ENCODE measurements at places on chromosomes 4 and X.

DNA sequence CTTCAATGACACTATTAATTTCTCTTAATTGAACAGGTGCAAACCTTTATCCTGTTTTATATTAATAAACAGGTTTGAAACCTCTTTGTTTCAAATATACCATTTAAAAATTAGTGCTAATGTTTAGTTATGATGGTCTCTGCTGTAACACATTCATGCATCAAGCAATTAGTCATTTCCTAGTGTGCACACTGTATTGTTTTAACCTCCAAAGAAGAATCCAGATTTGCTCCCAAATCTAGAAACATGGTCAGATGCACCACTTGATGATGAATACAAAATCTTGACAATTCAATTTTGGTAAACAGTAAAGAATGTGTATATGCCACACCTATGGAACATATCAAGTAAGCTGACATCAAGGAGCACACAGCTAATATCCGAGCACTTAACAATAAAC is 157.1 kb downstream of the TRIML1 start:
- H3K4me3 ChIP-seq: no peak overlapping the region
- no peaks in the 10 kb centered on the region for H3K4me1 ChIP-seq
- peaks cover 2% of the 10 kb centered on the region for H3K36me3 ChIP-seq

DNA sequence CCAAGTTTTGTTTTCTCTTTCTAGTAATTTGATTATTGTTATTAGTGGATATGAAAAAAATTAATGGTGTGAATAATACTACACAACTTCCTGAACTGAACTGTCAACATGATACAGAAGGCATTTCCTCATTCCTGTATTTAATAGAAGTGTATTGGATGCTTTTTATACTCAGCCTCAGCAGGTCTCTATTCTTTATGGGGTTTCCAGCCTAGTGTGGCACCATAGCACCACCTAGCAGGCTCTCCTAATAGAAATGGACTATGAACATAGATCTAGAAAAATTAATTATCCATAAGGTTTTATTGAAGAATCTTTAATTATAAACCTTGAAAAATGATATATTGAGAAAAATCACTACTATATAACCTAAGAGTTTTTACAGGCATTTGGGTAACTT is 52.4 kb downstream of the GLRB start:
- H3K27me3 ChIP-seq: no peaks in the 10 kb centered on the region
- no peak overlapping the region for H3K27ac ChIP-seq
- H3K4me3 ChIP-seq: no peak overlapping the region
- H3K4me1 ChIP-seq: no peaks in the 10 kb centered on the region
- no peaks in the 10 kb centered on the region for H3K36me3 ChIP-seq

DNA sequence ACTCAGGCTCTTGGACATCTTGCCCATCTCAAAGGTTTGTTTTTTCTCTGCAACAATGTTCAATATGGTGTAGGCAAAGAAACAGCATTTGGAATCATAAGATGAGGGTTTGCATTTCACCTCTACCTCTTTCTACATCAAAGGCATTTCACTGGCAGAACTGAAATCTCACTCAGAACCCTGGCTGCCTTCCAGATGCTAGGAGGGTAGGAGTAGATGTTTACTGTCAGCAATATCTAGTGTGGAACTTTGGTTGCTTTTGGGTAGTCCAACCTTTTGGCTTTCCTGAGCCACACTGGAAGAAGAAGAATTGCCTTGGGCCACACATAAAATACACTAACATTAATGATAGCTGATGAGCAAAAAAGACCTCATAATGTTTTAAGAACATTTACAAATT is 297.0 kb upstream of the KLF3 start:
- H3K27ac ChIP-seq: no peak overlapping the region
- H3K4me3 ChIP-seq: no peak overlapping the region

GRCh38 chr4:87060957-87061356 is 126.1 kb downstream of the AFF1 start:
- peak overlapping the region; percentile 78 for H3K27ac ChIP-seq
- H3K36me3 ChIP-seq: peaks cover 18% of the 10 kb centered on the region
- no peaks in the 10 kb centered on the region for H3K27me3 ChIP-seq

DNA sequence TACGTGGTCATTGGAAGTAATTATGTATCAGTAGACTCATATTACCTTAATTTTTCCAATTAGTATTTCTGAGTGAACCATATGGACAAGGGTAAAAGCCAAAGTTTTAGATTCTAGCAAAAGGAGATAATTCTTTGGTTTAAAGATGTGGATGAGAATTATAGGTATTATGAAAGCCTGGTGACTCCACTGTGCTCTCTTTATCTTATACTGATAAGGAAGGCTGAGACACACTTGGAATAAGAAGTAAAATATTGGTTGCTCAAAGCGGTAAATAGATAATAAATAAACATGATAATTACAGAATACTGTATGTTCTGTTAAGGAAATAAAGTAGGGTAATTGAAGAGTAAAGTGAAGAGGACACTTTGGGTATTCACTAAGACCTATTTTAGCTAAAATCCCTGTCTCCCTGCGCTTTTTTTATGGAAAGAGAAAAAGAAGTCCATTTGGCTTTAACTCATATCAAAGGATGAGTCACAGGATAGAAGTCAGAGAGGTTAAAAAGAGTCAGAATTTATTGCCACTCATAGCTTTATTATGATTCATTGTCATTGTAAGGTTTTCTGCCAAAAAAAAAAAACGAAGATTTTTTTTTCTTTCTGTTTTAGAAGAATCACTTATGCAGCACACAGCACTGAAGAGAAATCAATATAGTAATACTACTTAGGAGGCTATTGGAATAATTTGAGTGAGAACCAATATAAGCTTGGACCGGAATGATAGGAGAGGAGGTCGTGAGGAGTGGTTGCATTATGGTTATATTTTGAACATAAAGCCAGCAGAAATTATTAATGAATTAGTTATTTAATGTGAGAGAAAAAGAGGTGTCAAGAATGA is 2463.1 kb downstream of the ARAP2 start:
- H3K27ac ChIP-seq: no peak overlapping the region
- H3K4me3 ChIP-seq: no peak overlapping the region
- H3K36me3 ChIP-seq: no peaks in the 10 kb centered on the region
- H3K27me3 ChIP-seq: no peaks in the 10 kb centered on the region
- no peaks in the 10 kb centered on the region for H3K4me1 ChIP-seq
- no peak for DNase-seq

- H3K27me3 ChIP-seq: no peaks in the 10 kb centered on the region
- H3K4me1 ChIP-seq: no peaks in the 10 kb centered on the region
- H3K27ac ChIP-seq: no peak overlapping the region
- H3K4me3 ChIP-seq: no peak overlapping the region
- DNase-seq: no peak
- H3K36me3 ChIP-seq: no peaks in the 10 kb centered on the region
These were observed 309.9 kb upstream of the PPP1R2C start for GRCh38 chrX:43087830-43088229.
